ENCODE measurements at places on chromosomes 6 and 20. TPM values are rescaled to one million over a fixed set of nuclear protein-coding genes. Genes with fewer than 3 reads are reported as not detected.

DNA sequence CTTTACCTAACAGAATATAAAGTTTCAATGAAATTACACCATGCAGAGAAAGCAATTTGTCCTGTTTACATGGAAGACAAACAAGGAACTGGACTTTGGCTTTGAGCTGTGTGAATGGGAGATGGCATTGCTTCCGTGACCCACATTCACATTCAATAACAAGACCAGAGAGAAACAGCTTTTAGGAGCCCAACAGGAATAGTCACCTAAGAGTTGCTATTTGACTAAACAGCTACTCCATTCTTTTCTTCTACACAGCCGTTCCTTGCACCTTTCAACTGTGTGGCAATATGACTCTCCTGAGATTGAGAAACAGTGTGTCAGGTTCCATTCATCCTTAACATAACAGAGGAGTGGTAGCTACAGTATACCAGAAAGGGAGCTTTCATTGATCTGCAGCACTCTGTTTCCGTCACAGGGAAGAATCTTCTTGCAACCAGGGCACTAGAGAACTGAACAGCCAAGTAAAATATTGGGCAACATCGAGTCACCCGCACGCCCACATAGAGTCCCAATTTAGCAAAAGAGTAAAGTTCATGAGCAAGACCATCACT lies 355.1 kb downstream of the HAO1 start:
- DNase-seq: no peak

GRCh38 chr6:137926985-137927384 lies 59.9 kb downstream of the TNFAIP3 start:
- DNase-seq: no peak

GRCh38 chr6:5314191-5314865 lies 53.0 kb downstream of the FARS2 start:
- no peak for DNase-seq

DNA sequence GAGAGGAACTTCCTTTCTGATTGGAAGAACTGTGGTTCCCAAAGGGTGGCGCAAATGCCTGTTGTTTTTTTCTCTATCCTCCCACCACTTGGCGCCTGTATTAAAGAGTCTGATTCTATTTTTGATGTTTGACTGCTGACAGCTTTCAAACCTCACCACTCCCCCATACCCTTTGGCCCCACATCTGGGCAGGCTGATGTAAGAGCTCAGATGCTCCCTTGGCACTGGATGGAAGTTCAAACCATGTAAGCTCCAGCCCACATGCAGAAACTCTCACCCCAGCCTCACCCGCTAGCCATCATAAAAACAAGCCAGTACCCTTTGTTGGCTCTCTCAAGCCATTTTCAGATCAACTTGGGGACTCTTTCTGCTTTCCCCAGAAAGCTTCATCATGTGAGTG lies 20.0 kb upstream of the TMEM14A start:
- no peak for DNase-seq

DNA sequence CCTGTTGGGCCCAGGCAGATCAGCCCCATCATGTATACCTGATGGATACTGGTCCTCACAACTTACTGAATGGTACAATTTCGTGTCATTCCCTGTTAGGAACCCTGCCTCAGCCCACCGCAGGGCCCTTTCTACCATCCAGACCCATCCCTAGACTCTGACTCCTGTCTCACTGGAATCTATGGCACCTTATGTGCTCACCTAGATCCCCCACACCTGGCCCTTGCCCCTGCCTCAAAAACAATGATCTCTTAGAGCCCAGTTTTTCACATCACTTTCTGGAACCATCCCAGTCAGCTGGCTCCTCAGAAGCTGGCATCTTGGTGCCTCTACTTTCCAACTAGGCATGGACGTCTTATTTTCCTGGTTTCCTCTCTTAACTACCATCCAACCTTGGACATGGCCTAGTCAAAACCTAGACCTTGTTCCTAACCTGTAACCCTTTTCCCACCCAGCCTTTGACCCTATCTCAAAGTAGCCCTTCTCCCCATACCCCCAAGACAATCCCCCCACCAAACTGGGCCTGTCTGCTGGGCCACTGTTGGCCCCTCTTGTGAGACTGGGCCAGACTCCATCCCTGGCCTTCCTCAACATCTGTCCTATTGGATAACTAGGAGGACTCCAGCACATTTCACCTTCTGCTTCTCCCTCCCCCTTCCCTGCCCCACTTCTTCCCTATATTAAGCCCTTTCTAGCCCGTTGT lies 981 bp downstream of the HM13 start:
- no peak for DNase-seq

GRCh38 chr6:149108038-149108748 lies 209.3 kb upstream of the TAB2 start:
- no peak for DNase-seq

- no peak for DNase-seq
Measured at GRCh38 chr6:34182751-34183531, 37.1 kb upstream of the GRM4 start.

- DNase-seq: no peak
Measured at GRCh38 chr6:21947731-21948386, 349.0 kb downstream of the PRL start.

DNA sequence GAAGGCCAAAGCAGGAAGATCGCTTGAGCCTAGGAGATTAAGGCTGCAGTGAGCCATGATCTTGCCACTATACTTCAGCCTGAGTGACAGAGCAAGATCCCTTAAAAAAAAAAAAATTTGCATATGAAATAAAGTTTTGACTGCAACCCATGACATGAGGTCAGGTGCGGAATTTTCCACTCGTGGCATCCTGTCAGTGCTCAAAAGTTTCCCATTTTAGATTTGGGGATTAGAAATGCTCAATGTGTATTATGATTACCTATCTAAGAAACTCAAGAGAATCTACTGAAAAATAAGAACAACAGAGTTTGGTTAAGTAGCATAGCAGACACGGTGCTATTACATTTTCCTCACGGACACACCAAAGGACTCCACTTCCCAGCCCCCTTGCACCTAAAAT lies 11.7 kb downstream of the SLC23A2 start:
- no peak for DNase-seq

DNA sequence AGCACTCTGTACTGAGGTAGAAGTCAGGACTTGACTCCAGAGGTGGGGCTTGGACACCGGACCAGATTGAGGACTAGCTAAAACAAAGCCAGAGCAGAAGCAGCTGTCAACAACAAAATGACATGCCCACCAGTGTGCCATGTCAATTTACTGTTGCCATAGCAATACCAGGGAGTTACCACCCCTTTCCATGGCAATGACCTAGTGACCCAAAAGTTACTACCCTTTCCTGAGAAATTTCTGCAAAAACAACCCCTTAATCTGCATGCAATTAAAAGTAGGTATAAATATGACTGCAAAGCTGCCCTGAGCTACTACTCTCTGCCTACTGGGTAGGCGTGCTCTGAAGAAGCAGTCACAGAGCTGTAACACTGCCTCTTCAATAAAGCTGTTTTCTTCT lies 21.0 kb downstream of the MAP3K5 start:
- DNase-seq: no peak

DNA sequence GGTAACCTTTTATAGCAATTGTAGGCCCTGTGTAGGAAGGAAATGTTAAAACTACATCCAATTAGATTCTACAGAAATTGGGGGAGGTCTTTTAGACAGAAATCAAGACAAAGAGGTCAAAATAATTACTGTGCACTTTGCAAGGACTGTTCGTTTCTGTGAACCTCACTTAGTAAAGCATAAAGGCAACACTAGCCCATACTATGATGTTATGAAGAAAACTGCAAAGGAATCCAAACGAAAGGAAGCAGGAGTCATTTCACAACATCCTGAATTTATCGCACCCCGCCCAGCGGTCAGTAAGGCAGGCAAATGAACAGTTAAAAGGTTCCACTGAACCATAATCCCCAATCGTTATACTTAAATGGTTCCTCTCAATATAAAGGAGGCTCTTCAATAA lies 429.5 kb upstream of the ARID1B start:
- peak; percentile 32 for DNase-seq

GRCh38 chr6:139711804-139712585 lies 337.5 kb upstream of the CITED2 start:
- DNase-seq: no peak

GSTA3 gene
- not detected for total RNA-seq

LINC00237 gene
- not detected for total RNA-seq

ANKRD6 gene
- total RNA-seq: 5.5 TPM

LYRM2 gene
- total RNA-seq: 34.4 TPM

RPS21 gene
- 1,013 TPM for total RNA-seq

Measured in osteocyte (in vitro differentiated cells).